ENCODE measurements at places on chromosomes 4 and X.

DNA sequence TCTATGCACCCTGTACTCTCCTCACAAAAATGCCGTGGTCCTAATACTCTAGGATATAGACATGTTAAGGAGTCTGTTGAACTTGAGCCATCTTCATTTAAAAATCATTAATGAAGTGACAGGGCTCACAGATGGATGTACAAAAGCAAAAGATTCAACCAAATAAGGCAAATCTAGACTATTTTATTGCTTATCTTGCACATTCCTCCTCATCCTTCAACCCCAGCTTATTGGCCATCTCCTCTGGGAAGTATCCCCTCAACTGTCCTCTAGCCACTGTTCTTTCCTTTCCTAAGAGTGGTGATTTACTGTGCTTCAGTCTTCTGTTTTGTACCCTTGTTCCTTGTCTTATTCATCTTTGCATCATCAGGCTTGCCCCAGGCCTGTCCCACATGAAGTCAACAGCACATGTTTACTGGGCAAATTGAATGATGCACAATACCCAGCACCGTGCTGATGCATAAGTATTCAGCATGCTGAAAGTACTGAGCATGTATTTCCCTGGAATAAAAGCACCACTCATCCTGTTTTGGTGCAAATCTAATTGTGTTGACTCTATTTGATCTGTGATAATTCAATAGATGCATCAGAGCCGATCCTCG, 287.3 kb upstream of the CLNK start:
- no peak for DNase-seq

DNA sequence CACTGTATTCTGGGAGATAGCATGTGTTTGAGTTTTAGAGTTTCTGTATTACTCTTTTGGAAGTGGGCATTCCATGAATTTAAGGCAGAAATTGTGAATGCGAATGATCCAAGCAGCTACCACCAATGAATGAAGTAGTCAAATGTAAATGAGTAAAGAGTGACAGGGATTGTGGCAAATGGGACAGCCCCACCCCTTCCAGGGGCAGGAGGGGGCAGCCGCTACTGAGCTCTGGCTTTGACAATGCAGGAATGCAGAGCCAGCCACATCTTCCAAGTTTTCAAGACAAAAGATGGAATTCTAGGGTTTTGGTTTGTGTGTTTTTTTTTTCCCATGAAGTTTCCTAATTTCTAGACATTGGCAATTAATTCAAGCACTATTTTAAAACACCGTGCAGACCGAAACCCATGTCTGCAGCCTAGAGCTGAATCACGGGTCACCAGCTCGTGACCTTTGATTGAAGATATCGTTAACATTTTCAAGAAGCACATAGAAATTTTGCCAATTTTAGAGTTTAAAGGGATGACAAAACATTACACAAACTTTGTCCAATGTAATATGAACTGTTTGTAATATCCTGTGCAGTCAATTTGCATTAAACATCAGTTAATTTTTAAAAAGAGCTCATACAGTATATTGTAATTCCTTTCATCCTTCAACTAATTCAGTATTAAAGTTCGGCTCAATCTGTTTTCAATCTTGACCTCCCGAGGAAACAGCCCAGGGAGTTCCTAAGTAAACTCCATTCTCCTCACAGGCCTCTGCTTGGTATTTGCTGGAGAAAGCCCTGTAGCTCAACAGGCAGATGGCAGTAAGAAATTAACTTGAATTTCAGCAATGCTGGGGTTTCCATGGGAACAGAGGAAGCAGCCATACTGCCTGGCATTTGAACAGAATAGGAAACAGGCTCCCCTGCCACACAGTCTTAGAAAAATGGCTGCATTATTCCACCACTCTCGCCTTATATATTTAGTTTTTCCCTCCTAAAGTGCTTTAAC, 83.4 kb downstream of the UCHL1 start:
- no peak for DNase-seq

GRCh38 chr4:121777625-121778024, 12.7 kb upstream of the SMIM43 start:
- DNase-seq: no peak

DNA sequence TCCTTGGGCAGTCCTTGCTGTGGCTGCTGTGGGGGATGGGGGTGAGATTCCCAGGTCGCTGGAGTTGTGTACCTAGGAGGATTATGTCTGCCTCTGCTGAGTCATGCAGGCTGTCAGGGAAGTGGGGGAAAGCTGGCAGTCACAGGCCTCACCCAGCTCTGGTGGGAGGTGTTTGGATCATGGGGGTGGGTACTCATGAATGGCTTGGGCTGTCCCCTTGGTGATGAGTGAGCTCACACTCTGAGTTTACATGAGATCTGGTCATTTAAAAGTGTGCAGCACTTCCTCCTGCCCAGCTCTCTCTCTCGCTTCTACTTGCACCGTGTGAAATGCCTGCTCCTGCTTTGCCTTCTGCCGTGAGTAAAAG, 24.6 kb upstream of the PDLIM3 start:
- no peak for DNase-seq

DNA sequence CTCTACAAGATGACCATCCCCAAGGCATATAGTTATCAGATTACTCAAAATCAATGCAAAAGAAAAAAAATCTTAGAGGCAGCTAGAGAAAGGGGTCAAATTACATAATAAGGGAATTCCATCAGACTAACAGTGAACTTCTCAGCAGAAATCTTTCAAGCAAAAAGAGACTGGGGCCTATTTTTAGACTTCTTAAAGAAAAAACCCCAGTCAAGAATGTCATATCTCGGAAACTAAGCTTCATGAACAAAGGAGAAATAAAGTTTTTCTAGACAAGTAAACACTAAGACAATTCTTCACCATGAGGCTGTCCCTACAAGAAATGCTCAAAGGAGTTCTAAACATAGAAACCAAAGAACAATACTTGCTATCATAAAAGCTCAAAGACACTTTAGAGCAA, 51.7 kb downstream of the RAB28 start:
- DNase-seq: no peak

DNA sequence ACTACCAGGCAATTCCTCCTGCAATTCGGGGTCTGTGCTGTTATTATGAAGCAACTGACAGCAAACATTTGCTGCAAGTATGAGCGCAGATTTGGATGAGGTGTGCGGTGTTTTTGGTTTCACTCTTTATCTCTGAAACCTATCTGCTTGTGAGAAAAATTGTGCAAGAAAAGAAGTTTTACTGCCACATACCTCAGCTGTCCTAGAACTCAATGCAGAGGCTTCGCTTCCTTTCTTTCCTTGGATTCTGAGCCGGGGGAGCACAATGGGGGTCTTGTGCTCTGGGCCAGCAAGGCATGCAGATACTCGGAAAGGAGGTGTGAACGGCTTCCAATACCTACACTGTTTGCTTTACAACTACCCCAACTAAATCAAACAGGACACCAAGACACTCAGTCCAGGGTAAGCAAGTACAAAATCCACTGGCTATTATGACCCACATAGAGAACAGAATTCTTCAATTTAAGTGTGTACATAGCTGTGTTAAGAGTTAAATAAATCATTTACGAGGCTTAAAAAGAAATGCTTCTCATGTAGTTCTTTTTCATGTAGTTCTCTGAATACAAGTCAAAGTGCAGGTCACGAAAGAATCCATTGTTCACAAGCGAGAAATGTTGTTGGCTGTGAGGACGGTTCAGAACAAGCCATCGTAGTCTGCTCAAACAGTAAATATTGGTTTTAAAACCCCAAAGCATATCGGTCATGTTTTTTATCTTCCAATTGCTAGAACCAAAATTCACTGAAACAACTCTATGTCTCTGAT, 1.1 kb downstream of the SORBS2 start:
- DNase-seq: no peak

GRCh38 chrX:153491918-153492317, 2.9 kb upstream of the BGN start:
- DNase-seq: no peak

All from stimulated activated CD8-positive, alpha-beta memory T cell treated with anti-CD3 and anti-CD28 coated beads, Interleukin-7, amount 100 ng/mL, for 1 hour (primary cell).